ENCODE measurements at places on chromosomes 7 and 10. TPM values are rescaled to one million over a fixed set of nuclear protein-coding genes. Genes with fewer than 3 reads are reported as not detected.

HOXA6 gene
- total RNA-seq = 28.1 TPM

LRGUK gene
- 0.03 TPM for total RNA-seq

DNA sequence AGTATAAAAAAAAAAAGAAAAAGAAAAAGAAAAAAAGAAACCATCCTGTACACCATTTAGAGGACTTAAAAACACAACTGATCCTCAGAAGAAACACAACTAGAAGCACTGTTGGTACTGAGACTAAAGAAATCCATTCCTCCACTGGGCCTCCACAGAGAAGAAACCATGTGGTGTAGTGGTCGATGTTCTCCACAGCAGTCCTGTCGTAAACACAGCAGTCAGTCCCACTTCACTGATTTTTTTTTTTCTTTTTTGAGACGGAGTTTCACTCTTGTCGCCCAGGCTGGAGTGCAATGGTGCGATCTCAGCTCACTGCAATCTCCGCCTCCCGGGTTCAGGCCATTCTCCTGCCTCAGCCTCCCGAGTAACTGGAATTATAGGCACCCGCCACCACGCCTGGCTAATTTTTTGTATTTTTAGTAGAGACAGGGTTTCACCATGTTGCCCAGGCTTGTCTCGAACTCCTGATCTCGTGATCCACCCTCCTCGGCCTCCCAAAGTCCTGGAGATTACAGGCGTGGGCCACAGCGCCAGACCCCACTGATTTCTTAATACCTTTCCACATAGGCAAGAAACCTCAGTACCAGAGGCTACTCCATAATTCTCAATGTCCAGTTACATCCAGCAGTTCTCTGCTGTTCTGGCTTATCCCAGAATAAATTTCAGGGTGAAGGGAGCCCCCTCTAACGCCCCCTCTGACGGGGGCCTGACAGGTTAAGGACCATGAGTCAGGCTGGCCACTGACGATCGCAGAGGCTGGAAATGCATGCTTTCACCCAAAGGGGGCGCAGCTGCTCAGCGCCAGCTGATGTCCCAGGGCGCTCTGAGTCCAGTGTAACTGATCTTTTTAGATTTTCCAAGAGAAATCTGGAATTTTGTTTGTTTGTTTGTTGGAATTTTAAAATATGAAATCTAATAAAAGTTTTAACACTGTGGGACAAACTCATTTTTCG, 24.8 kb upstream of the FFAR4 start:
- peak; percentile 92 for DNase-seq

DNA sequence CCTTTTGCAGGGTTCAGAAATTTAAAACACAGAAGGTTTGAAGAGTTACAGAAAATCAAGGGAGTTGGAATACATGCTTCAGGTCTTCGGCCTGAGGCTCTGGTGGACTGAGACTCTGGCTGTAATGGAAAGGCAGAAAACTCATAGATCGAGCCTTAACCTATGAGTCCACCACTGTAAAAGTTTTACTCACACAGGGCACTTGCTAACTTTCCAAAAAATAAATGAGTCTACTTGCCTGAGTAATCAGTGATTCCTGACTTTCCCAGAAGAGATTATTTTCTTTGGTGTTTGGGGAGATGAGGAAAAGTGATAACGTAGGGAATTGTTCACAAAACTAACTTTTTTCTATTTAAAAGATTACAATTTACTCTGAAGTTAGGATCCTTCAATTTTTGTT, 108.0 kb downstream of the MBL2 start:
- DNase-seq = no peak

DNA sequence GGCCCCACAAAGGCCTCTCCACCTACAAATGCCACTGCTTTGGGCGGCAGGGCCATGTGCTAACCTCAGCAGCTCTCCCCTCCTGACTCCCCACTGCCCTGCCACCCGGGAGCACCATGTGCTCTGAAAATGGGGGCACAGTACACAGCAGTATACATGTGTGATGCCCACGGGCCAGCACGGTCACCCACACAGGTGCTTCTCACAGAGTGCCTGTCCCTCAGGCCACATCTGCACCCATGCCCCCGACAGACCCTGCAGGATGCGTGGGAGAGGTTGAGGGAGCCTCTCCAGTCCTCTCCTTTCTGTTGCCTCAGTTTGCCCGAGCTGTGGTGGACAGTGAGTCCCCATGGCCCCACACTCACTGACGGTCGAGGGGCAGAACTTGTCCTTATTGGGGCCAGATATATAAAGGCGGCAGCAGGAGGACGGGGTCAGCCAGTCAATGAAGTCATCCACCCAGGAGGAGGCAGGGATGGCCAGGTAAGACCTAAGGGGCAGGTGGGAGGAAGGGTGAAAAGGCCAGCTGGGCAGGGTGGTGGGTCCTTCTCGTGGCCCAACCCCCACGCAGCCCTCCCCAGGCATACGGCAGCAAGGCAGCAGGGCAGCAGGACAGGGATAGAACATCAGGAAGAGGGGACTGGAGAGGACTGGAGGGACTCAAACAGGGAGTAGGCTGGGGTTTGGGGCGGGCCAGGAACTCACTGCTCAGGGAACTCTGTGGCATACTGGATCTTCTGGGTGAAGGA, 19.6 kb downstream of the NPC1L1 start:
- DNase-seq = no peak

DNA sequence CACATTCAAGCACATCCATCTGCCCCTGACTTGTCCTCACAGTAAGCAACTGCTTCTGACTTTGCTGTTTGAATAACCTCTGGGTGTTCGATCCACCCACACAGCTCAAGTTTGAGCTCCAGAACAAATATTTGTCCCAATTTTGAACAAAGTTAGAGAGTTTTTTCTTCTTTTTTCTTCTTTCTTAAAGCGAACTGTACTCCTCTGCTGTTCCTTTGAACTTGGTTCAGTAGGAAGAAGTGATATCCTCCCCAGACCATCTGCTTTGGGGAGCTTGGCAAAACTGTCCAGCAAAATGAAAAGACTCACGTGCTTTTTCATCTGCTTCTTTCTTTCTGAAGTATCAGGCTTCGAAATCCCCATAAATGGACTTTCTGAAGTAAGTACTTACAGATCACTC, at the start of gene ITIH2:
TSS of gene ITIH2 (plus strand) at position 177 of the 400 bp plus-strand sequence. CDS start at position 296, 119 bp downstream.
- DNase-seq = no peak

DNA sequence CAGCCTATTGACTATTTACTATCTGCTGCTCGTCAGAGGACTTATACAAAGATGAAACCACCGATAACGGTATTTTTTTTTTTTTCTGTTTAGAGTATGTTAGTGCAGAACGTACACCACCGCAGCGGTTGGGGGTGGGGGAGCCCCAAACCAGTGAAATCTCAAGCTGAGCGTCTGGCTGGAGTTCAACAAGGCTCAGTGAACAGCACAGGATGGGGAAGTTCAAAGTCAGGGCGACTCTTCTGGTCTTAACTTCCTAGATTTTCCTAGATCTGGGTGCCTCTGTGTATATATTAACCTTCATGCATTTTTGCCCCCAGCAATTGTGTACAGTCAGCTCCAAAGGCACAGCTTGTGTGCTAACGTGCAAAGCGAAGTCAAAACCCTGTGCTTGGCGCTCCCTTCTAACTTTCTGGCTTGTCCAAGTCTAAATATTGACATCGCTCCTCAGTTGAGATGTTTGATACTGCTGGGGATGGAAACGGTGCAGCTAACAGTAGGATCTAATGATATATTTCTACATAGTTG, 1.1 kb downstream of the RHOBTB1 start:
- DNase-seq = peak; percentile 29

DNA sequence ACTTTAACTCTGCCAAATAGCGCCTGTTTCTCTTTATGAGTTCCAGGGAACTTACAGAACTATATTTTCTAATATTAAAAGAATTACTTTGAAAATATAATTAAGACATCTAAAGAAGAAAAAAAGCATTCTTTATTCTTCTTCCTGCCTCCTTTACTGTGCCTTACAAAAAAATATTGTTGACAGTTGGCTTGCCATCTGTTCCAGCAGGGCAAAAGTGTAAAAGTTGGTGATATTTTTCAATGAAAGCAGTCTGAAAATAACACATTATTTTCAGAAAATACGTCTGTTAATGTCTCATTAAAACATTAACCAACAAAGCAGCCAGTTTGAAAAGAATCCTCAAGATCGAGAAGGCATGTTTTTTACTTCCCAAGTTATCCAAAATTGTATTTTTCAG, 1032.2 kb upstream of the LRRTM3 start:
- no peak for DNase-seq

DNA sequence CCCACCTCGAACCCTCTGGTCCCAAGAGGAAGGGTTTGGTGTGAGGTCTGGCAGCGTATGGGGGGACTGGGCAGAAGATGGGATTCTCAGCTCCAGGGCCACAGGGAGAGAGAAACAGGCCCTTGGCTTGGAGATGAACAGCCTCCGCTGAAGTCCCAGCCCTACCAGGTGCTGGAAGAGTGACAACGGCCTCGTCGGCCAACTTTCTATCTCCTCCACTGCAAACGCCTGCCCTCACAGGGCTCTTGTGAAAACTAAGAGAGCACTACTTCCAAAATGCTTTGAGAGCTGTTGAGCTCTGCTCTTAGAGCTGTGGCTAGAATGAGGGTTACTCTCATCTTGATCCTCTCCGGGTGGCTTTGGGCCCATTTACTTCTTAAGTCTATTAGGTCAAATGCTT, 63.5 kb downstream of the AFAP1L2 start:
- no peak for DNase-seq

GRCh38 chr10:33209802-33210201, 124.7 kb downstream of the NRP1 start:
- DNase-seq = no peak

NXPH1 gene
- not detected for total RNA-seq
